ENCODE measurements at places on chromosomes 1 and 21.

DNA sequence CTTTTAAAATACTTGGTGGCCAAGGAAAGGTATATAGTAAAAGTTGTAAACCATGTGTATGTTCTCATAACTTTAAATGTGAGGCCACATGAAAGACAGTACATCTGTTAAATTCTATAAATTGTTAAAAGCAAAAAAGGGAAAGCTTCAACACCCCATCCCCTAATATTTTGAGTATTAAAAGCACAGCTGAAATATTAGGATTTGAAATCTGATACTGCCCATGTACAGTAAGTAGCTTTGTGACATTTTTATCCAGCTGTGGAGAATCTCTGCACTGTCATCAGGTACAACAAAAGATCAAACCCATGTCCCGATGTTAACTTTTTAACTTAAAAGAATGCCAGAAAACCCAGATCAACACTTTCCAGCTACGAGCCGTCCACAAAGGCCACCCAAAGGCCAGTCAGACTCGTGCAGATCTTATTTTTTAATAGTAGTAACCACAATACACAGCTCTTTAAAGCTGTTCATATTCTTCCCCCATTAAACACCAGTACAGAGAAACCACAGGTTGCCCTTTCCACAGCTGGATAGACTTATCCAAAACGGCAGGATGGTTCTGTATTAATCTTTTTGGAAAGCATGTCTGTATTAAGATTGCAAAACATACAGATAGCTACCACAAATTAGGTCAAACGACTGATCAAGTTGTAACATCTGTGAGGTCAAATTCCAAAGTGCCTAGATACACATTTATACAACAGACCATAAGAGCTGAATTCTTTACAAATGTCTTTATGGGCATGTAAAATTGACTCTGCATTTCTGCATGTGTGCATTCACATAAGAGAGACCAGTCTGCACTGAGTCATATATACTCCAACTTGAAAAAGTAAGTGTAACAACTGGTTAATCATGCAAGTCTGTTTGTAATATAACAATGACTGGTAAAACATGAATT lies 5.2 kb downstream of the IRF2BP2 start:
- no peak for DNase-seq

- no peak for DNase-seq
Observed at GRCh38 chr1:164637461-164638375, 78.7 kb downstream of the PBX1 start.

- no peak for DNase-seq
Observed at GRCh38 chr1:241992734-241993133, 6.2 kb downstream of the MAP1LC3C start.

- no peak for DNase-seq
Observed at GRCh38 chr1:69510026-69510425, 57.7 kb upstream of the LRRC7 start.
